ENCODE measurements at places on chromosomes 13 and 19.

GRCh38 chr13:113811081-113811928 lies 52.3 kb downstream of the TMEM255B start:
- DNase-seq, result no peak

DNA sequence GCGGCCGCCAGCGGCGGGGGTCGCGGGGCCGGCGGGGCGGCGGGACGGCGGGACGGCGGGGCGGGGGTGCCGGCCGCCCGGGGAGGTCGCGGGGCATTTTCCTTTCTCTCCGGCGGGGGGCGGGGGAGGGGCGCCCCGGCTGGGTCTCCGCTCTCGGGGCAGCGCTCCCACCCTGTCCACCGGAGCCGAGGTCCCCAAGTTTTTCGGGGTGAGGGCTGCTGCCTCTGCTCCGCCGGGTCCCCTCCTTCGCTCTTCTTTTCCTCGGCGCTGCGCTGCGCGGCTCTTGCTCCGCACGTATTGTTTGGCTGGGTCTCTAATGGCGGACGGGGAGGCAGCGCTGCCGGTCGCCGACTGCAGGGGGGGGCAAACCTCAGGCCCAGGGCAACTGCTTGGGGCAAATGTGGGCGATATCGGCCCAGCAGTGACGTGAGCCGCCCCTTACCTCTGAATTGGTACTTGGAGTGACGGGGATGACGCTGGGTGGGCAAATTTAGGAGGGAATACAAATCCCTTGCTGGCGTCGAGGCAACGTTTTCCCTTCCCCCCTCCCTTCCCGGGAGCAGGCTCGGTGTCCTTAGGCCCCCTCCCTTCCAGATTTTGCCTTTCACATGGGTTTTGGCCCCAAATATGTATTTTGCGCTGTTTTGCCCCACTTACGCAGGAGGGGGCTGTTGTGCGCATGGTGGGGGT lies 759 bp downstream of the ZMYM2 start:
- DNase-seq, result no peak

DNA sequence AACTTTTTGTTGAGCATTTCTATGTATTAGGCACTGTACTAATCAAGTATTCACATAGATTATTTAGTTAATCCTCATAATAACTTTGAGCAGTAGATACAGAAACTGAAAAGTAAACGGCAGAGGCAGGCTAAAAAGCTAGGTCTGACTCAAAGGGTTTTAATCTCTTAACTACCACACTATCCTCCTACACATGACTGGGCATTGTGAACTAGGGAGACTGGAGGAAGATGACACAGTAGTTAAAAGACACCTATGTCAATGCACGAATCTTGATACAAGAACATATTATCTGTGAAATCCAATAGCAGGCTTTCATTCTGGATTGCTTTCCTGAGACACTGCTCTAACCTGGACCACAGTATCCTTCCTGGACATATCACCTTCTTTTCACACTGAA lies 36.3 kb downstream of the MICU2 start:
- DNase-seq, result no peak

GRCh38 chr19:42233106-42233505 lies 9.3 kb downstream of the GSK3A start:
- DNase-seq, result no peak

- DNase-seq, result no peak
Measured at GRCh38 chr13:106560821-106561220, 7.1 kb downstream of the ARGLU1 start.

- no peak for DNase-seq
Measured at GRCh38 chr13:33472446-33472845, 186.9 kb upstream of the STARD13 start.

DNA sequence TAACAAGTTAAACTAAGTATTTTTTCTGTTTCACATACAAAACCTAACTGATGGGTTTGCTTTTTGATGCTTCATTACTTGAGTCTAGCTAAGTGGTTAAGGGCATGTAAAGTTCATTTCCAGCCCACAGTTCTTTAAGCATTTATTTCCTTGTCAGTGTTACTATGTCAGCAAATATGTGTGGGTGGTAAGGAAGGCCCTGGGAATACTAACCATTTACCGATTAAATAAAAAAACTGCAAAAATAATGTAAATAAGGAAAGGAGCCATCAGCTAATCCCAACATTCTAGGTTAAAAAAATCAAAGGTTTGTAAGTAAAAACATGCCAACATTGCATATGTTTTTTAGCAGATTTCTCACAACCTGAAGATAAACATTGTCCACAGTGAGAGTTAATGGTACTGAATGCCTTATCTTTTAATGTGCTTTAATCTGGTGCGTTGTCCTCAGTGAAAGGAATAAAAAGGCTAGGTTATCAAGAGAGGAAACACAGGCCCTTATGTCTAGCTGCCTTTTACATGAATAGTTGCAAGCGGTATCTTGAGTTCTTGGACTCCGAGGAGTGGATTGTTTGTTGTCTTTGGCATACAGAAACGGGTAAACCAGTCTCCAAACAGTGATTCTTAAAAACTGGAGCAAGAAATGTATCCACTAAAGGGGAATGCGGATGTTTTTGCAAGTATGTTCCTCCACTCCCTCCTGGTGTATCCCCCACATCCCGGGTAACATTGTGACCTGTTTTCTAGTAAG lies 949.6 kb upstream of the SLC10A2 start:
- no peak for DNase-seq

- no peak for DNase-seq
Measured at GRCh38 chr13:93660391-93661063, 433.9 kb downstream of the GPC6 start.

DNA sequence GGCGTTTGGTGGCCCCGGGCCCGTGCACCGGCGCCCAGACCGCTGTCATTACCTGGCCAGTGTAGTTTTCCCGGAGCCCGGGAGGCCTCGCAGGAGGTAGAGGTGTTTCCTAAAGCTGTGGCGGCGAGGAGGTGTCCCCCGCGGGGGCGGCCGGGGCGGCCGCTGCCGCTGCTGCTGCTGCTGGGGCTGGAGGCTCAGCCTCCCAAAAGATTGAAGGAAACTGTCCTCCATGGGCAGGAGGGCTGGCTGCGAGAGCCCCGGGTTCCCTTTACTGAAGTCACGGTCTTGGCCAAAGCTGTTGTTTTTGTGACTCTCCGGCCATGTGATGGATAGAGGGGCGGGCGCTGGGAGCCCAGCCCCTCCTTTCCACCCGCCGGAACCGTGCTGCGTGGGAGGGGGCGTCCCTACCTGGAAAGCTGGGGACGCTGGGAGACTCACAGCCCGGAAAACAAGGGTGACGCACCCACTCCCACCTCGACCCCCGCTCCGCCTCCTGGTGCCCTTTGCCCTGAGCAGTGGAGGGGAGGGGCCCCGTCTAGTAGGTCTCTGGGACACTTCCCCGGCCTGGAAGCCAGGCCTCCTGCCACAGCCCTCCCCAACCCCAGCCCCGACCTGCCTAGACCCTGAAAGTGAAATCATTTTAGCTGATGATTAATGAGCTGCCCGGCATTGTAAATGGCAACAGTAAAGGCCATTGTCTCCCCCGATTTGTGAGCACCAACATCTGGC lies at the start of gene N4BP2L1:
Gene N4BP2L1 (minus strand): TSS at position 279 of the 729 bp plus-strand sequence. CDS start 48 bp downstream, at position 231.
- no peak for DNase-seq

GRCh38 chr19:43310221-43310620 lies 40.9 kb upstream of the PSG9 start:
- DNase-seq, result no peak

DNA sequence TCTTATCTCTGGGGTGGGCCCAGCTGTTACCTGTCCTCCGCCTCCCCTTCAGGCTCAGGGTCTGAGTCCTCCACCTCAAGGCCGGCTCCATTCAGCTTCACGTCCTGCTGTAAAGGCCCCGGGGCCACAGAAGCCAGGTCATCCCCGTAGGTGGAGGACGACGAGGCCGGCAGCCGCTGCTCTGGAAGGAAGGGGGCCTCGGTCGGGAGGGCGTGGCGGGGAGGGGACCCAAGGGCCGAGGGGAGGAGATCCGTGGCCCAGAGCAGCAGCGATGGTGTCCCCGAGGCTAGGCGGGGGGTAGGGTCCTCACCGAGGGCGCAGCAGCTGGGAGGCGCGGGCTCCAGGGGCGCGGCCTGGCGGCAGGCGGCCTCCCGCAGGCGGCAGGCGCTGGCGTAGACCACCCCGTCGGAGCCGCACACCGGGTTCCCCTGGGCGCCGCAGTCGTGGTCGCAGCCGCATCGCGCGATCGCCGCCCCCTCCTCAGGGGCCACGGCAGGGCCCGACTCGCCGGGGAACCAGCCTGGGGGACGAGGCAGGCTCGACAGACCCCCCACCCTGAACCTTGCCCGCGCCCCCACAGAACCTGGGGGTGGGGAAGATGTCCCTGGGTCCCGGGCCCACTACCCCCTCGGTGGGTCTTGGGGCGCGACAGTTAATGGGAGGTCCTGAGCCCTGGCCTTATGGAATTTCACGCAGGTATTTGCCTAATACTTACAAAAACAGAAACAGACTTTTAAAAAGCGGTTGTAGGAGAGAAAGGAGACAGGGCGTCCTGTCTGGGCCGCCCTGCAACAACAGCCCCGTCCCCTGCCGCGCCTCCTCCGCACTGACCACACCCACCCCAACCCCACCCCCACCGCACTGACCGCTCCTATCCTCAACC lies 7.6 kb downstream of the F2RL3 start:
- DNase-seq, result no peak
